ENCODE measurements at places on chromosomes 2 and 18.
A peak's percentile ranks its signal among the peaks of the same experiment; 100 is the strongest.

- no peaks in the 10 kb centered on the region for H3K4me1 ChIP-seq
- no peaks in the 10 kb centered on the region for H3K36me3 ChIP-seq
- peaks cover 22% of the 10 kb centered on the region for H3K27me3 ChIP-seq
- no peak overlapping the region for H3K27ac ChIP-seq
- H3K4me3 ChIP-seq = no peak overlapping the region
Measured at GRCh38 chr2:149313512-149313972, 16.8 kb upstream of the LYPD6 start.

DNA sequence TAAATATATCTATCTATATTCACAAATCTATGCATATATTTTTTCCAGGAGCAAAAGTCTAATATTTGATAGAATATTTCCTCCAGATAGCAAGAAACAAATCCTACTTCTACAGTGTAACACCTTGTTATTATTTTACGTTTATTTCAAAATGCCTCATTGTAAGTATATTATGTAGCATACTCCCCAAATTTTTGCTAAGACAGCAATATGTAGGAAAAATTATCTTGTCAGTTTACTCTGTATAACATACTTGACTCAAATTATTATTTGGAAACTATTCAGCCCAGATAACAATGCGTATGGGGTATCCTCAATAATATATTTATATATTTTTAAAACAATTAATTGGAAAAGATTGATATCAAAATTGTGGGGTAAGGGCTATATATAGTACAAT lies 313.2 kb downstream of the NR4A2 start:
- no peaks in the 10 kb centered on the region for H3K27me3 ChIP-seq
- no peak overlapping the region for H3K4me3 ChIP-seq
- no peak overlapping the region for H3K27ac ChIP-seq
- no peaks in the 10 kb centered on the region for H3K4me1 ChIP-seq

GRCh38 chr2:81050580-81051095 lies 746.1 kb upstream of the LRRTM1 start:
- DNase-seq = no peak
- no peaks in the 10 kb centered on the region for H3K27me3 ChIP-seq
- no peaks in the 10 kb centered on the region for H3K36me3 ChIP-seq
- no peaks in the 10 kb centered on the region for H3K4me1 ChIP-seq

DNA sequence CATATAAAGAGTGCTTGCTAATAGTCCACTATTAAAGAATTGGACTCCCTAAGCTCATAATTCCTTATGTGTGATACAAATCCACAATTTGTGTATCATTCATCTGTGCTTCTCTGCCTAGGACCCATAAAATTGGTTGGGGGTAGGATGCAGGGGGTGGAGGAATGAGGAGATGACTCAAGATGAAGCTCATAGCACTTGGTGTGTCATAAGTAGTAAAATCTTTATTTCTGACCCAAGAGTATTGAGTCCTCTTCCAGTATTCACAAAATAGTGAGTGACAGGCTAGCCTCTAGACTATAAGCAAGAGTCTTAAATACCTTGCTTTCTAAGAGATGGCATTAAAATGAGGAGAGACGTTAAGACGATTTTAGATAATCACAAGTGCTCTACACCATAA lies 390.9 kb upstream of the CDH19 start:
- H3K4me3 ChIP-seq = no peak overlapping the region
- no peaks in the 10 kb centered on the region for H3K27me3 ChIP-seq
- H3K4me1 ChIP-seq = no peaks in the 10 kb centered on the region
- H3K36me3 ChIP-seq = no peaks in the 10 kb centered on the region
- DNase-seq = no peak

DNA sequence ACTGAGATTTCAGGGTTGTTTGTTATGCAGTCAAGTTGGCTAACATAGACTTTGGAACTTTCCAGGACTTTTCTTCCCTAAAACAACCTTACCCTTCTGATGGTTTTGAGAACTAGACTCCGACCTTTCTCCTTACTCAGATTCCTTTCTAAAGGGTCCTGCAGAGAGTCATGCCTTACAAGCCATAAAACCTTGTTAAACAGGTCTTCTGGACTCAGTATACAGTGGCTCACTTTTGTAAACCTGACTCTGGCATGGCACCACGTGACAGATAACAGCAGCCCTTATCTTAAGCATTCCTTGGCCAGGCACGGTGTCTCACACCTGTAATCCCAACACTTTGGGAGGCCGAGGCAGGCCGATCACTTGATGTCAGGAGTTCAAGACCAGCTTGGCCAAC lies 253.2 kb upstream of the RAB6C start:
- DNase-seq = no peak
- H3K36me3 ChIP-seq = no peaks in the 10 kb centered on the region
- H3K4me1 ChIP-seq = no peaks in the 10 kb centered on the region

GRCh38 chr2:240138254-240138984 lies 2.0 kb downstream of the OTOS start:
- H3K27ac ChIP-seq = no peak overlapping the region
- no peak for DNase-seq
- H3K4me1 ChIP-seq = peaks cover 18% of the 10 kb centered on the region

DNA sequence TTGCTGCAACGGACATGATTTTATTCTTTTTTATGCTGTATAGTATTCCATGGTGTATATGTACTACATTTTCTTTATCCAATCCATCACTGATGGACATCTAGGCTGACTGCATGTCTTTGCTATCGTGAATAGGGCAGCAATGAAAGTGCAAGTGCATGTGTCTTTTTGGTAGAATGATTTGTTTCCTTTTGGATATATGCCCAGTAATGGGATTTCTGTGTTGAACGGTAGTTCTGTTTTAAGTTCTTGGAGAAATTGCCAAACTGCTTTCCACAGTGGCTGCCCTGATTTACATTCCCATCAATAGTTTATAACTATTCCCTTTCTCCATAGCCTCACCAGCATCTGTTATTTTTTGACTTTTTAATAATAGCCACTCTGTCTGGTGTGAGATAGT lies 99.7 kb upstream of the CRIM1 start:
- H3K27ac ChIP-seq = no peak overlapping the region
- no peak for DNase-seq
- no peak overlapping the region for H3K4me3 ChIP-seq
- no peaks in the 10 kb centered on the region for H3K4me1 ChIP-seq
- no peaks in the 10 kb centered on the region for H3K36me3 ChIP-seq

DNA sequence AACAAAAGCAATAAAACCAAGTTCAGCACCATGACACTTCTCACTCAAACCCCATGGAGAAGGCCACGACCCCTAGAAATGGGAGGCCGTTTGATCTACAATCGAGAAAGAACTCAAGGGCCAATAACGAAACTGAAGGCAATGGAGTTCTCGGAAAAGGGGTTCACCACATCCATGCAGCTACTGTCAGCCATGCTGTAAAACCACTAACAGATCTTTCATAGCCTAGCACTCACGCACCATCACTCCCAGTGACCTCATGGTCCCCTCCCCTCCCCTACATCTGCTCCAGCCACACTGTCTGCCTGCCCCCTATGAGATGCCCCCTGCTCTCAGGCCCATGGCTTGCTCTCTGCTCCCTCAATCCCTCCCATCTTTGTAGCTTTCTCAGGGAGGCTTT lies 135.3 kb downstream of the TMEM163 start:
- H3K27me3 ChIP-seq = no peaks in the 10 kb centered on the region
- no peaks in the 10 kb centered on the region for H3K36me3 ChIP-seq
- DNase-seq = no peak
- H3K4me1 ChIP-seq = peaks cover 2% of the 10 kb centered on the region
- H3K4me3 ChIP-seq = no peak overlapping the region

DNA sequence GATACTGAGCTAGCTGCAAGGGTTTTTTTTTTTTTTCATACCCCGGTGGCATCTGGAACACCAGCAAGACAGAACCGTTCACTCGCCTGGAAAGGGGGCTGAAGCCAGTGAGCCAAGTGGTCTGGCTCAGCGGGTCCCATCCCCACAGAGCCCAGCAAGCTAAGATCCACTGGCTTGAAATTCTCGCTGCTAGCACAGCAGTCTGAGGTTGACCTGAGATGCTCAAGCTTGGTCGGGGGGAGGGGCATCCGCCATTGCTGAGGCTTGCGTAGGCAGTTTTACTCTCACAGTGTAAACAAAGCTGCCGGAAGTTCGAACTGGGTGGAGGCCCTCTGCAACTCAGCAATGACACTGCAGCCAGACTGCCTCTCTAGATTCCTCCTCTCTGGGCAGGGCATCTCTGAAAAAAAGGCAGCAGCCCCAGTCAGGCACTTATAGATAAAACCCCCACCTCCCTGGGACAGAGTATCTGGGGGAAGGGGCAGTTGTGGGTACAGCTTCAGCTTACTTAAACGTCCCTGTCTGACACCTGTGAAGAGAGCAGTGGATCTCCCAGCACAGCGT lies 5.1 kb upstream of the MIB1 start:
- no peak overlapping the region for H3K27ac ChIP-seq
- H3K27me3 ChIP-seq = no peaks in the 10 kb centered on the region
- H3K4me1 ChIP-seq = no peaks in the 10 kb centered on the region
- H3K36me3 ChIP-seq = no peaks in the 10 kb centered on the region
- peak; percentile 74 for DNase-seq

Measured in mesenchymal stem cell (in vitro differentiated cells and primary cell).